ENCODE measurements at places on chromosomes 3 and 15.

DNA sequence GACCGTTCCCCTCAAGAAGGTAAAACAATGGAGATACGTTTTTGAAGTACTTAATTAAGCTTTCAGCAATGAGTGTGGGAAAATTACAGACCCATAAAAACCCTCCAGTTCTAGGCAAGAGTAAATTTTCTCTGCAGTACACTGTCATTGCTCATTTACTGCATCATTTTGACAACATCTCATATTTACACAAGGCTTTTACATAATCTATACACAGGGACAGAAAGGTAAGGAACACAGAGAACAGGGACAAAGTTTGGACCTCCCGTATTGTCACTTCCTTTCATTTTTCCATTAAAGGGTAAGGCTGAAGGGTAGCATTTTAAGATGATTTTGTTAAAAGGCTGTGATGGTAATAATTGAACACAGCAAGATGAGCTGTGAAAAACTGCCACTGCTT, 7.4 kb upstream of the HGD start:
- no peak for DNase-seq

GRCh38 chr3:49427586-49427985, 1.5 kb downstream of the NICN1 start:
- no peak for DNase-seq

- no peak for DNase-seq
Observed at GRCh38 chr3:188605231-188605630, 451.3 kb downstream of the LPP start.

- no peak for DNase-seq
Observed at GRCh38 chr15:84570164-84570735, 30.6 kb upstream of the ZSCAN2 start.
